ENCODE measurements at places on chromosomes 3 and 15. TPM values are rescaled to one million over a fixed set of nuclear protein-coding genes. Genes with fewer than 3 reads are reported as not detected.

The TMEM207 gene
- not detected for total RNA-seq

The SPINK8 gene
- not detected for total RNA-seq

The AMIGO3 gene
- not detected for total RNA-seq

The STRIT1 gene
- total RNA-seq: not detected

The SMCO1 gene
- total RNA-seq: not detected
